ENCODE measurements at places on chromosomes 1 and 21.

DNA sequence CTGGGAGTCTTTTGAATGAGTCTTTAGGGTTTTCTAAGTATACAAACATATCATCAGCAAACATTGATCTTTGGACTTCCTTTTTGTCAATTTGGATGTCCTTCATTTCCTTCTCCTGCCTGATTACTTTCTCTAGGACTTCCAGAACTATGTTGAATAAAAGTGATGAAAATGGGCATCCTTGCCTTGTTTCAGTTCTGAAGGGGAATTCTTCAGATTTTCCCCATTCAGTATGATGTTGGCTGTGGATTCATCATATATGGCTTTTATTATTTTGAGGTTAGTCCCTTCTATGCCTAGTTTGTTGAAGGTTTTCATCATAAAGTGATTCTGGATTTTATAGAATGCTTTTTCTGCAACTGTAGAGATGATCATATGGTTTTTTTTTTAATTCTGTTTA is 42.0 kb downstream of the KMO start:
- no peak for DNase-seq

DNA sequence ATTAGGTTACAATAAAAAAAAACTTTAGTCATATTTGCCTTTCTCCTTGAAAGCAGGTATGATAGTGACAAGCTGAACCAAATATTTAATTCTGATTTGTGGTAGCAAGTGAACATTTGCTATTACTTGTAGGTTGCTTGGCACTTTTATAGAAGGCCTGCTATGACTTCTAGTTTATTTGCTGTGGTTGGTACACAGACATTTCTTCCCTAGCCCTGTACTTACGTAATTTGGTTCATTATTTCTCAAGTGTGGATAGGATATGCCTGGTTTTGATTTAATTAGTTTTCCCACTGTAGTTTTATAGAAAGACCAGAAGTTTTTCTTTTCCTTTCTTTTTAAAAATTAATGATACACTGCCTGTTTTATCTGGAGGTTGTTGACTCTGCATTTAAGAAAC is 55.9 kb downstream of the PPP2R5A start:
- no peak for DNase-seq

GRCh38 chr1:230101556-230101955 is 34.5 kb downstream of the GALNT2 start:
- no peak for DNase-seq

- DNase-seq: no peak
These were observed 651 bp upstream of the HPCA start for GRCh38 chr1:32885676-32886003.

GRCh38 chr1:22295856-22296255 is 153.0 kb upstream of the WNT4 start:
- no peak for DNase-seq

DNA sequence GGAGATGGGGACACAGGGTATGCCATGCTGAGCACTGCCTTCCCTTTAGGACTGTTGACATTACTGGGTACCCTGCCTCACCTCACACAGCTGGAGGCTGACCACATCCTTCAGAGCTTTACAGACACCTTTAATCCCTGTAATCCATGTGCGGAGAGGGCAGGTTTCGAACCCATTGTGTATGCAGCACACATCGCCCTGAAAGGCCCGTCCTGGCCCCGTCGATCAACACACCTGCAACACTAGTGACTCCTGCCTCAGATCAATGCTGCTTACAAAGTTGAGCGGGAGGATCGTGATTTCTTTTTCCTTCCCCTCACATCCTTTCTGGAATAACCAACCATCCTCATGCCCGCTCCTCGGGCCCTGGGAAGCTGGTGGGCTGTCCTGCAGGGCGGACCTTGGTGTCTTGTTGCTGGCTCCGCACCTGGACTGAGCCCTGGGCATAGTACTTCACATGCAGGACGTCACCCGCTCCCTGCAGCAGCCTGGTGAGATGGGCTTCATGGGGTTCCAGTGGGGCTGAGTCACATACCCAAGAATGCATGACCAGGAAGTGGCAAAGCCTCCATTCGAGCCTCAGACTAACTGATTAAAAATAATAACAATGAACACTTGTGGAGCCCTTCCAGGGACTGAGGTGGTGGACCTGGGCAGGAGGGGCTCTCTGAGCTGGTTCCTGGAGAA is 403.6 kb downstream of the PTPRU start:
- no peak for DNase-seq

DNA sequence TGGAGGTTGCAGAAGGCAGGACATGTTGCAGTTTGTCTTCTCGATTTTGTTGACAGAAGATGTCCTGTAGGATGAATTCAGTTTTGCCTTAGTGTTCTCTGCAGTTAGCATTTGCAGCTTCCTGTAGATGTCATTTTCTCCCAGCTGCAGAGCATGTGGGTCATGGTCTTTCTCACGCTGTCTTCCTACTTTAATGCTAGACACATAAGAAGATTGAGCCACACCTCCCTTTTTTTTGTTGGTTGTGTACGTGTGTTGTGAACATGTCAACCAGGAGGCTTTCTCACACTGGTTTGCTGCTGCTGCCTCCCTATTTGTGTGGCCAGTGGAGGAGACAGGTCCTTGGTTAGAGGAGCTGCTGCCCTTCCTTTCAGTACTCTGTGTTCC is 110.7 kb downstream of the VPS13D start:
- DNase-seq: no peak

DNA sequence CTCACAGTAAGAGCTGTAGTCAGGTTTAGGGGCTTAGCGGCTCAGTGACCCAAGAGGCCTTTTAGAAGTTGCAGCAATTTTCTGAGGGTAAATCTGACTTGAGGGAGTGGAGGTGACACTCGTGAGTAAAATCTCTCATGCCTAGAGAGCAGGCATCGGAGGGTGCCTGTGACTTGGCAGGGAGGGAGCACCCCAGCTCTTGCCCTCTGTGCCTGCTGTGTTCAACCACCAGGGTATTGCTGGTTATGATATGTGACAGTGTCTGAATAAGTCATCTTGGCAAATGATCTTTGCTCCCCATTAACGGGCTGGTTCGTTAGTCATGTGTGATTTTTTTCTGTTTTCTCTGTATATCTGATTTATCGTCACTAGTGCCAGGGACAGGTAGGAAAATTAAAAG is 5.9 kb downstream of the MAN1C1 start:
- DNase-seq: no peak

DNA sequence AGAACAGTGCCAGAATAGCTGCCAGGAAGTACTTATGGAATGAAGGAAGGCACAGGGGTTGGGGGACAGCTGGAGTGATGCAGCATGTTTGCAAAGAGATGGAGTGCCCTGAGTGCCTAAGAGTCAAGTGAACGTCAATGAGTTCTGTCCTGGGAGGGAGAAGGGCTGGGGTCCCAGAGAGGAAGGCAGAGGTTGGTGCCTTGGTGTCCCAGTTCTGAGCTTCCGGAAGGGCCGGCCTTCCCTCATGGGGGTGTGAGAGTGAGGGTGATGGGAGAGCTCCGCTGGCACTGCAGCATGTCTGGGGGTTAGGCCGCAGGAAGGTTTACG is 17.6 kb downstream of the NES start:
- DNase-seq: no peak

- no peak for DNase-seq
These were observed 281.5 kb downstream of the PLPP3 start for GRCh38 chr1:56297904-56298303.
